Activated T-helper 1 cell treated with anti-CD3 and anti-CD28 coated beads, Interleukin-12 subunit alpha, Interleukin-12 subunit beta, Interleukin-2, Interleukin-4 antibody, amounts not matched to agents 30 ng/mL and 10 ng/mL and 1 ng/mL, durations not matched to agents 14 hours and 24 hours and 36 hours (primary cell): ENCODE measurements at places on chromosomes 5 and 9. TPM values are rescaled to one million over a fixed set of nuclear protein-coding genes. Genes with fewer than 3 reads are reported as not detected.

Gene AHRR
- 22.7 and 23.7 TPM in 2 replicates for total RNA-seq

Gene TLX3
- not detected in 2 replicates for total RNA-seq

Gene ST8SIA4
- total RNA-seq = 63.1 and 65.2 TPM in 2 replicates

Gene ACTBL2
- total RNA-seq = not detected in 2 replicates

Gene TXNDC8
- total RNA-seq = not detected in 2 replicates

Gene SIT1
- total RNA-seq = 86.6 and 90.5 TPM in 2 replicates

Gene PTGDS
- 0.36 TPM in 1 of 2 replicates, not detected in the other for total RNA-seq

Gene BAAT
- 0.08 TPM in 1 of 2 replicates, not detected in the other for total RNA-seq

GRCh38 chr5:75668977-75669689 lies 48.1 kb downstream of the POC5 start:
- peak; percentile 37 for DNase-seq
- H3K27ac ChIP-seq = peak overlapping the region; percentile 91
- peaks cover 36% of the 10 kb centered on the region for H3K4me1 ChIP-seq
- peaks cover 16% of the 10 kb centered on the region for H3K36me3 ChIP-seq
- peak overlapping the region; percentile 79 for H3K4me3 ChIP-seq

- no peaks in the 10 kb centered on the region for H3K4me1 ChIP-seq
- no peak for DNase-seq
- H3K36me3 ChIP-seq = no peaks in the 10 kb centered on the region
- no peak overlapping the region for H3K4me3 ChIP-seq
Observed at GRCh38 chr5:130601-131131, 38.7 kb downstream of the PLEKHG4B start.

GRCh38 chr9:91924090-91924489 lies 25.9 kb downstream of the ROR2 start:
- no peak overlapping the region for H3K4me3 ChIP-seq
- DNase-seq = no peak
- peaks cover 15% of the 10 kb centered on the region for H3K27me3 ChIP-seq
- no peaks in the 10 kb centered on the region for H3K4me1 ChIP-seq

- no peak overlapping the region for H3K4me3 ChIP-seq
- no peak for DNase-seq
- peaks cover 4% of the 10 kb centered on the region for H3K4me1 ChIP-seq
- H3K27ac ChIP-seq = no peak overlapping the region
Observed at GRCh38 chr5:109196823-109197160, 213.0 kb downstream of the PJA2 start.

- no peak for DNase-seq
- H3K27me3 ChIP-seq = no peaks in the 10 kb centered on the region
- H3K4me1 ChIP-seq = peaks cover 18% of the 10 kb centered on the region
- H3K27ac ChIP-seq = no peak overlapping the region
Observed at GRCh38 chr5:81147886-81148571, 85.1 kb upstream of the CKMT2 start.

GRCh38 chr5:140925806-140926442 lies at the start of gene PCDHAC1:
Gene PCDHAC1 (plus strand): TSS chr5:140926299. CDS start chr5:140926893, 594 bp downstream.
- no peak for DNase-seq
- no peaks in the 10 kb centered on the region for H3K4me1 ChIP-seq
- H3K27me3 ChIP-seq = peaks cover 7% of the 10 kb centered on the region
- no peak within 1 kb of the TSS for H3K4me3 ChIP-seq
- H3K36me3 ChIP-seq = no peaks in the 10 kb centered on the region

- H3K27me3 ChIP-seq = peaks cover 9% of the 10 kb centered on the region
- no peak for DNase-seq
- H3K4me3 ChIP-seq = no peak overlapping the region
- no peaks in the 10 kb centered on the region for H3K36me3 ChIP-seq
Observed at GRCh38 chr9:121026768-121027167, 23.3 kb downstream of the C5 start.

DNA sequence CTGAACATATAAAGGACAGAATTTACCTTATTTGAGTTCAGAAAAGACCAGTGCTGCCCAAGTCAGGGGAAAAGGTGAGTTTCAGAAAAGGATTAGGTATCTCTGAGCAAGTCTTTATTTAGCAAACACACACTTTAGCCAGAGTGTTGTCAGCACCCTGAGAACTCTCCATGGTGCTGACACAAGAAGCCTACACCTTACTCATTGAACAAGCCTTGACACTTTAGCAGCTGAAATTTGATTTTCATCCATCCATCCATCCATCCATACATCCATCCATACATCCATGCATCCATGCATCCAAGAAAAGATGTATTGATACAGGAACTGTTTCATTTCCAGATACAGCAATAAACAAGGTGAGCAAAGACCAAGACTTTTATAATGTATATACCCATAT lies 311.2 kb downstream of the TRIM32 start:
- no peak for DNase-seq
- H3K36me3 ChIP-seq = no peaks in the 10 kb centered on the region
- no peak overlapping the region for H3K4me3 ChIP-seq

GRCh38 chr5:116075191-116075831 lies 9.5 kb upstream of the COMMD10 start:
- H3K36me3 ChIP-seq = no peaks in the 10 kb centered on the region
- peaks cover 20% of the 10 kb centered on the region for H3K27me3 ChIP-seq

DNA sequence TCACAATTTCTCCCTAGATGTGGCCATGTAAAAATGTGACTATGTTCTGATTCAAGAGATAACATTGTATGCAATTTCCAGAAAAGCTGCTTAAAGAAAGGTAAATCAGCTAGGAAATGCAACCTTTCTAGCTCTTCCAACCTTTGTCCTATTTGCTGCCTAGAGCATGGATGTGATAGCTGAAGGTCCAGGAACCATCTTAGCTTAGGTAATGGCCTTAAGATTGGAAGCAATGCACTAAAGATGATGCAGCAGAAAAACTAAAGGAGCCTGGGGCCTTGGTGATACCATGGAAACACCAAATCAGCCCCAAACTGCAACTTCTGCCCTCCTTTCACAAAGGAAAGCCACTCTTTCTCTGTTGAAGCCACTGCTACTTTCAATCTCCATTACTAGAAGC lies 27.0 kb downstream of the CPLANE1 start:
- peaks cover 5% of the 10 kb centered on the region for H3K36me3 ChIP-seq
- no peak overlapping the region for H3K27ac ChIP-seq
- no peak overlapping the region for H3K4me3 ChIP-seq

DNA sequence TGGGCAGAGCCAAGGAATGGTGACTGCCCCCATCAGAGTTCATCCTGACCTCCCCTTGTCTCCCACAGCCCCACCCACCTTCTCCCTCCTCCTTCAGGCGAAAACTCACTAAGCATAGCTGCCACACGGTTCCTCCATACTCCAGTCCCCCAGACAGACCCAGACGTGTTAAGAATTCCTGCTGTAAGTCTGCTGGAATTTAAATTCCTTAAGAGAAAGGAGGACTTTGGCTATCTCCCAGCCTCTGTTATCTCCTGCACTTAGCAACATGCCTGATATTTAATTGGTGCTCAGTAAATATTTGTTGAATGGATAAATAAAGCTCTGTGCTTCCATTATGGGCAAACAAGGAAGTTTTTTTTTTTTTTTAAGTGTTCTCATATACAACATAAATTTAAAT lies 213.7 kb downstream of the RFK start:
- DNase-seq = no peak
- no peak overlapping the region for H3K4me3 ChIP-seq
- H3K4me1 ChIP-seq = peaks cover 56% of the 10 kb centered on the region
- no peaks in the 10 kb centered on the region for H3K27me3 ChIP-seq
- H3K27ac ChIP-seq = peak overlapping the region; percentile 29
